ENCODE measurements at places on chromosomes 5 and 9. TPM values are rescaled to one million over a fixed set of nuclear protein-coding genes. Genes with fewer than 3 reads are reported as not detected.

DNA sequence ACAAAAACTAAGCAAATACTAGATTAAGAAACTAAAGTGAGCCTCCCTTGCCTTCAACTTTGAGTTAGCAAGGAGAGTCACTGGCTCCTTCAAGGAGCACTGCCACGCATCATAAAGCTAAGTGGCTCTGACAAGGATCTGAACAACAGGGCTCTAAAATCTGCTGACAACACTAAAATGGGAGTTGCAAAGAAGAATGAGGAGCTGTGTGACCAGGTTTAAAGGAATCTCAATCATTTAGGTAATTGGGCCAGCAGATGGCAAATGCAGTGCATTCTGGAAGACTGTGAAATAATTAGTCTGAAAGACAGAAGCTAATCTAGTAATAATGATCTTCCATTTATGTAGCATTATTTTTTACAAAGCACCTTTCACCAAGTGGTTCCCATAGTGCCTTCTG, 297.0 kb upstream of the TAS2R1 start:
- no peak for DNase-seq

DNA sequence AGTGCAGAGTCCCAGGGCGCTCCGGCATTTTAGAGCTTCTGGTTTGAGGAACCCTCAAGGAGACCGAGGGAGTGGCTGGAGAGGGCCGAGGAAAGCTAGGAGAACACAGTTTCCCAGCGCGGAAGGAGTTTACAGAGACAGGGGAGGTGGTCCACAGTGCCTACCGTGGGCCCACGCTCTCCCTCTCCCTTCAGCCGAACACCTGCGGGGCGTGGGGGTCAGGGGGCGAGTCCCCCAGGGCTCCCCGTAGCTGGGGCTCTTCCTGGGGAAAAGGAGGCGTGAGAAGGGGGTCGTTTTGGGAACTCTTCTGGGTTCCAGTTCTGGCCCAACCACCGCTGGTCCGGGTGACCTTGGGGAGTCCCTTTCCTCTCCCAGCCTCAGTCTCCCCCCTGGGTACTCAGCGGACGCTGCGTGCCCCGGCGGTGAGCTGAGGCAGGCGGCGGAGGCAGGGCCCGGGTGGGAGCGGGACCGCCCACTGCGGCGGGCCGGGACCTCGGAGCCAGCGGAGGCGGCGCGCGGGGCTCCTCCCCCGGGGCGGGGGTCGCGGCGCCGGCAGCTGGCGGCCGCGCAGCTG, 368 bp upstream of the FRMPD1 start:
- DNase-seq: no peak

DNA sequence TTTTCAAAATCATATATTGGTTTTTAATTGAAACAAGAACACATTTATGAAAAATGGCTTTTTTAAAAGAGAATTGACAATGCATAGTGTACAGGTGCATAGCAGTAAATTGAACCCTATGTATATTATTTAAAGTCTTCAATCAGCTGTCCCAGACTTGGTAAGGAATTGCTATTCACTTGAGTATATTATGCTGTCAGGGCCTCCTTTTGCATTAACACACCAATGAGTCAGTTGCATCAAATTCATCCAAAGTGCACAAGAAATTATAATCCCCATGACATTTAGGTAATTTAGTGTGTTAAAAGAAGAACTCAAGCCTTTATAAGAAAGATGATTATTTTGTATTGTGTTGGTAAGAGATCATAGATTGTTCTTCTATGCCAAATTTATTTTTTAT, 748.8 kb upstream of the RIOK2 start:
- no peak for DNase-seq

DNA sequence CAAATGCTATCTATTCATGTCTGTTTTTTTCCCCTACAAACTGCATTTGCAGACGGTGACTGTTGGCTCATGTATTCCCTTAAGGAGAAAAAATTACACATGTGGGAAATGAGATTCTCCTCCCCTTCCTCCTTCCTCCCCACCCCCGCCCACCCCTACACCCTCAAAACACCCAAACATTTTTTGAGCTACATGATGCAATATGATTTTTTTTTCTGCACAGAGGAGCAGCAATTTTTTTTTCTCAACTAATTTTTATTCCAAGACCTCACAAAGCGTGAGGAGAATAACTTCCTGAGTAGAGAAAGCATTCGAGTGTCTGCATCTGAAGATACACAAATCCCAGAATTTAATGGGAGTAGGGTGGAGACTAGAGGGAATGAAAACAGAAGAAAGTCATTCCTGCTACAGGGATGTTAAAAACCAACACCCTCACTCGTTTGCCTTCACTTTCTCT, 118.1 kb downstream of the PRDM6 start:
- no peak for DNase-seq

- DNase-seq: no peak
Observed at GRCh38 chr9:86668488-86668887, 278.8 kb downstream of the GAS1 start.

GRCh38 chr5:1512541-1513291, 11.0 kb downstream of the LPCAT1 start:
- no peak for DNase-seq

GRCh38 chr5:16464664-16465543, 696 bp downstream of the ZNF622 start:
- no peak for DNase-seq

Gene FAT2
- not detected for total RNA-seq

Gene CFAP90
- total RNA-seq: 0.84 TPM

All from neural crest cell (in vitro differentiated cells).